ENCODE measurements at places on chromosomes 11 and 22.
A peak's percentile ranks its signal among the peaks of the same experiment; 100 is the strongest.

- no peak for DNase-seq
Measured at GRCh38 chr22:35685731-35686130, 31.9 kb upstream of the APOL5 start.

DNA sequence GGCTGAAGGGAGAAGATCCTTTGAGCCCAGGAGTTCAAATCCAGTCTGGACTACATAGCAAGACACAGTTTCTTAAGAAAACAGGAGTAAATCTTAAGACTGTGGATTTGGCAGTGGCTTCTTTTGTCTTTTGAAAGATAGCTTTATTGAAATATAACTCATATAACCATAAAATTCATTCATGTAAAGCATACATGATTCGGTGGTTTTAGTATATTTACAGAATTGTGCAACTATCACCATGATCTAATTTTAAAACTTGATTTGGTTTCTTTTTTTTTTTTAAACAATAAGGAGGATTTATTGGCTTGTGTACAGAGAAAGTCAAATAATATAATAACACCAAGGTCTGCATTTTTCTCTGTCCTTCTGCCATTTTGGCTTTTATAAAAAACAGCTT lies 23.1 kb upstream of the PSMA1 start:
- no peak for DNase-seq

DNA sequence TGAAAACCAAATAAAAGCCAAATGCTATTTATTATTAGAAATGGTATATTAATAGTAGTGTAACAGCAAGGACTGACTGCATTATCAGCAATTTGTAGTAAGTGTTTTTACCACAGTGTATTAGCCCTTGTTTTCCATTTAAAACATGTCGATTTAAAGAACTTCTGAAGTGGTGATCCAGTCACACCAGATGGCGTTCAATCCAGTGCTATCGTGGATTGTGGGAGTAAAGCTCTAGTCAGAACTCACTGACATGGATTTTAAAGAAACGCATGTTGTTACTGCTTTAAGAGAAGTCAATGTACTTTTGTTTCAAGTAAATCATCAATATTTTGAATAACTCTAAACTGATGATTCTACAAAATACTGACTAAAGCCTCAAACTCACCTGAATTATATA lies 51.1 kb downstream of the LARGE2 start:
- DNase-seq = no peak

- no peak for DNase-seq
Measured at GRCh38 chr11:75132080-75132479, 18.8 kb upstream of the SLCO2B1 start.

DNA sequence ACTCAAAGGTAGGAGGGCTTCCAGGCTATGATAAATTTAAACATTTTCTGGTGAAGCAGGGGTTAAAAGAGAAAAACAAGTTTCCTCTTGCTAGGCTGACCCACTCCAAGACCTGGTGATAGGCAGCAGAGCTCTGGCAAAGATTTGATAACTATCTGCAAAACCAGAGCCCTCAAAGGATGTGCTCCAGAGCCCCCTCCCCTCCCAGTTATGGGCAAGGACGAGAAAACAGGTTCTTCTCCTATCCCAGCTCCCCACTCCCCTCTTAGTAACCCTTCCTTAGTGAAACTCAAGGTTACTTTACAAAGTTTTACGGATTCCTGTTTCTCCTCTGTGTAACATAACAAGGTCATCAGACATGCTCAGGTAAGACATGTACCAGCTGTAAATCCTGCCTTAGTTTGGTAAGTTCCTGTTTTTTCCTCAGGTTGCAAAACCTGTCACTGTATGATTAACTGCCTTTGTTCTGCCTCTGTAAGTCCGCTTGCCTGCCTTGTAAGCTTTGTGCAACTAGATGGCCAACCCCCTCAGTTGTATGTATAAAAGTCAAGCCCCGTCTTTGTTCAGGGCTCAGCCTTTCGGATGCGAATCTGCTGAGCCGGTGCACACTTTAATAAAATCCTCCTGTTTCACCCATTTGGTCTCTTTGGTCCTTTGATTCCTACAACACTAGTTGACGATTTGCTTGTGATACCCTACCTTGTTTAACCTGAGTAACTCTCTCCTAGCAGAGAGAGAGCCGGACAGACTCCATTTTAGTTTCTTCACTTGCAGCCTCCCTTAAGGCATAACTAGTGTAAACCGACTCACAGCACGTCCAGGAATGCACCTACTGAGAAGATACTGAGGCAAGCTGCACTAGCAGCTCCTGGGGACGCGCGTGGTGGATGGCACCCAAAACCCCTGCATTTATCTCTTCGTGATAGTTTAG lies 13.9 kb downstream of the APOBEC3H start:
- DNase-seq = no peak

- no peak for DNase-seq
Measured at GRCh38 chr22:32852395-32853251, 51.1 kb downstream of the TIMP3 start.

- DNase-seq = peak; percentile 71
Measured at GRCh38 chr22:19986410-19987341, 29.9 kb downstream of the ARVCF start.

DNA sequence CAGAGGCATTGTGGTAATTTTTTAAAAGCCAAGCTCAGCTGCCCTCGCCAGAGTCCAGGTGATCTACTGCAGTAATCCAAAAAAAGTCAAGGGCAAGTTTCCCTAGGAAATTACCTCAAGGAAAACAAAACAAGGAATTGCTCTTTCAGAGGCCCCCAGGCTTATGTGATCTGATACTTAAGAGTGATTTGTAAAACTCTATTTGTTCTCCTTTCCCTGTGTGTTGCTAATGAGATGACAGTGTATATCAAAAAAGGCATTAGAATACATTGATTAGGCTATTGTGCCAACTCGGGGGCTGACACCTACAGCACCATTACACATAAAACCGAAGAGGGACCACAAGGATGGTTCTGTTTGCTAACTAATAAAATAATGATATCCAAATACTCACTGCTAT lies 44.5 kb upstream of the CHRM4 start:
- DNase-seq = no peak

DNA sequence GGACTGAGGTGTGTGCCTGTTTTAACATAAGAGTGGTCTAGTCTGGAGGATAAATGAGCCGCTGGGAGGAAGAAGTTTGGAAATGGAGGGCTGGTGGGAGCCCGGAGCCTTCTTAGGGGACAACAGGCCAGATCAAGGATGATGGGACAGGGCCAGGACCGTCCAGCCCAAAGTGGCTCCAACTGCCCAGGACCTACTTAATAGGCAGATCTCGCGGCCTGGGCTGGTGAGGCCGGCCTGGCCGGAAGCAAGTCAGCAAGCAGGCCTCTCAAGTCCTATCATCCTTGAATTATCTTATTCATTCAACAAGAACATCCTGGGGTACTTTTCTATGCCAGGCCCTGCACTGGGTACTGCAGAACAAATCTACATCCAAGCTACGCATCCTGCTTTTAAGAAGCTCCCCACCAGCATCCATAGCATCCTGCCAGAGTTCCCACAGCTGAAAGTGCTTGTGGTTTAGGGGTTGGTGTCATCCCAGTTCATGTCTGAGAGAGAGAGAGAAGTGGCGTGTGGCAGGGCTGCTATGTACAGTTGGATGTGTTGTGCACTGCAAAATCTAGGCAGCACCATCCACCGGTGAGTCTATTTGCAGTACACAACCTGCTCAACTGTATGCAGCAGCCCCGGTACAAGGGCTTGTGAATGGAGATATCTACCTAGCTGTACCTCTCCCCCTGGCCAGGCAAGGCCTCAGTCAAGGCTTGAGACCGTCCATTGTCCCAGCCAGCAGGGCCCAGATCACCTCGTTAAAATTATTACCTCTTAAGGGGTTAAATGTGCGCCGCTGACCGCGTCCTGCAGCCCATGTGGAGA lies 82.1 kb downstream of the FBLN1 start:
- no peak for DNase-seq

- DNase-seq = no peak
Measured at GRCh38 chr11:19087658-19088057, 27.1 kb upstream of the MRGPRX2 start.

GRCh38 chr11:9619971-9620370 lies 43.9 kb upstream of the SWAP70 start:
- DNase-seq = no peak

- DNase-seq = no peak
Measured at GRCh38 chr11:13137844-13138301, 128.8 kb downstream of the RASSF10 start.

DNA sequence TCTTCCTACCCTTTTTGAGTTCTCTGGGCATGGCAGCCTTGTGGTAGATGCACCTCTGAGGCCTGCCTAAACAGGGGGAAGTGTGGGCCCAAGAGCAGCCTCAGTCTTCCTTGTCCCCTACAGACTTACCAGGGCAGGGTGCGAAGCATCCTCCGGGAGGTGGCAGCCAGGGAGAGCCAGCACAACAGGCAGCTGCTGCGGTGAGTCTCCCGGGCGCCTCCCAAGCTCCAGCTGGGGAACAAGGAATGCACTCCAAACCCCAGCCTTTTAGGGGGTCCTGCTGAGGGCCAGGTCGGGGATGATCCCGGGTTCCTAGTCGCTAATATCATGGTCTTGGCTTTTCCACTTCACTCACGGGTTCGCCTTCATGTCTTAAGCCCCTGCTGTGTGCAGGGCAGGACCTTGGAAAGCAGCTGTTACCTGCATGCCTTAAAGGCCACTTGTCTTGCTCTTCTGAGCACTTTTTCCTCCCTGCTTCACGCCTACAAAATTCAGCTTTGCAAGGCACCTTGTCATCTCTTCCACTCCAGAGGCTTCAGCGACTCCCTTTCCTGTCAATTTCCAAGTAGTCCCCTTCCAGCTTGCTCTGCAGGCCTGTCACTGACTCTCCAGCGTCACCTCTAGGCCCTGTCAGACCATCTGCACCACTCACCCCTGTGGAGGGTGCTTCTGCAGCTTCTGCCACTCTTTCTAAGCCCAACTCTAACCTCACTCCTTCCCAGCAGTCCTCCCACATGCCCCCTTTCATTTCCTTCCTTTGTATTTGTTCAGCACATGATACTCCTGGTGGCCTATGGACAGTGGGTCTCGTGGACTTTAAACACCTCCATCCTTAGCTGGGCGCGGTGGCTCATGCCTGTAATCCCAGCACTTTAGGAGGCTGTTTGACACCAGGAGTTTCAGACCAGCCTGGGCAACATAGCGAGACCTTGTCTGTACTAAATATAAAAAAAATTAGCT lies 57.0 kb downstream of the PISD start:
- DNase-seq = no peak

DNA sequence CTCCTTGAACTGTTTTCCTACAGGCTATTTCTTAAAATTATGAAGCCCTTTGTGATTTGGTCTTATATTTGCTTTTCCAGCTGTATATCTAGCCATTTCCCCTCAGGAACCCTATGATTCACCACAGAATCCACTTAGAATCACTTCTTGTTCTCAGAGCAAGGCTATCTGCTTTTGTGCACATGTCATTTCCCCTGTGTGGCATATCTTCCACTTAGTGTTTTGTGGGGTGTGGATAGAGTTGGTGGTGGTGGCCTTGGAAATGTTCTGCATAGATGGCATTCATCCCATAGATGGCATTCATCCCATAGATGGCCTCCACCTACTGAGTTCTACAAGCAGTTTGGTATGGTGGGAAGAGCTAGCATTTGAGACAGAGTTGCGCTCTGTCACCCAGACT lies 44.7 kb downstream of the SWAP70 start:
- DNase-seq = no peak
